ENCODE measurements at places on chromosomes 3 and 15.

- no peak for DNase-seq
Observed at GRCh38 chr3:188827103-188827502, 344.7 kb upstream of the TPRG1 start.

DNA sequence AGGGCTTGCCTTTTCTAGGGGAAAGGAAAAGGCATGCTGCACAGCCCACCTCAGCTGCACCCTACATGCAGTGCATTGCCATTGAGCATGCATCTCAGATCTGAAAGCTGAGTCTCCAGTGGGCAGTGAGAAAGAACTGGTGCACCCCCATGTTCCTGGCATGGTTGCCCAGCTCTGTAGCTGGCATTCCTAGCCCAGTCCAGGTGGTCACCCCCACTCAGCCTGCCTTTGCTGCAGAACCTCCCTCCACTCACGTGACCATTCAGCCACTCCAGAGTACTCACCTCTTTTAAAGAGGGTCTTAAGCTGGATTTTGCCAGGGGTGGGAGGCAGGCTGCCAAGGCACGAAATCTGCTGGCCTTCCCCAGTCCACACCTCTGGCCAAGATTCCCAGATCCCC, 208.6 kb upstream of the TOPAZ1 start:
- DNase-seq = no peak

DNA sequence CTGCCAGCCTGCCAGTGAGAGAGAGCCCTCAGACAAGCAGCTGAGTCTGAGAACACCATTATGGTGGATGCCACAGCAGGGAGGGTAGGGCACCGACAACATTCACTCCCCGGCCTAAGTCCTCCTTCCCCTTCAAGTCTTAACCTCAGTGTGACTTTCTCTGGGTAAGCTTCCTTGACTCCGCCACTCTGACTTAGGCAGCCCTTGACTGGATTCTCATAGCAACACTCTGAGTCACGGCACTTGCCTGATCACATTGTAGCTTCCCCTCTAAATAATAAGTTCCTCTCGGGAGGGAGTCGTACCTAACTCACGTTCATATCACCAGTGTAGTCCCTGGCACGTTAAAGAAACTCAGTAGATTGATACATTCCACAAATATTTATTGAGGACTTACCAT, 180.5 kb downstream of the FOXB1 start:
- DNase-seq = no peak

DNA sequence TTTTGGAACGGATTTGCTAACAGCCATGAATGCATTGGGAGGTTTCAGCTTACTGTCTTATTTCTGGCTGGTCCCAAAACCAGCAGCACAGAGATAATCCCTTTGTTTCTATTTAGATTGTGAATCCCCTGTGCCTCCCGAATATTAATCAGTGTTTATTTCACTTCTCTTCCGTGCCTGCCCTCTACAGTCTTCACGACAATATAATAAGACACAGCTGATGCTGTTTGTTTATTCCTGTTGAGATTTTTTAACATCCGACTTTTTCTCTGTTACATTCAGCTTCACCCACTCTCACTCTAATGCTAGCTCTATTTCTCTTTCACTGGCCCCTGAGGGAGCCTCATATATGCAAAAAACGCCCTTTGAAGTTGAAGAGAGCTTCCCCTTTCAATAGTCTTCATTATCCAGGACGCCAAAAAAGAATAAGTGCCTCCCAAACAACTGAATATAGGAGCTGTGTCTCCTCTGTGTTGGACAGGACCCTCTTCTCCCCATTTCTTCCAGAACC, 995.3 kb downstream of the ROBO2 start:
- DNase-seq = no peak

DNA sequence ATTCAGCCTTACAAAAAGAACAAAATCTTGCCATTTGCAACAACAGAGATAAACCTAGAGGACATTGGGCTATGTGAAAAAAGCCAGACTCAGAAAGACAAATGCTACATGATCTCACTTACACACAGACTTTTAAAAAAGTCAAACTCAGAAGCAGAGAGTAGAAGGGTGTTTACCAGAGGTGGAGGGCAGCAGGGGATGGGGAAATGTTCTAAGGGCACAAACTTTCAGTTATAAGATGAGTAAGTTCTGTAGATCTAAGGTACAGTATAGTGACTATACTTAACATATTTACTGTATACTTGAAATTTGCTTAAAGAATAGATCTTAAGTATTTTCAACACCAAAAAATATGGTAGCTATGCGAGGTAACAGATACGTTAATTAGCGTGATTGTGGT, 3.0 kb downstream of the MYEF2 start:
- DNase-seq = no peak

- DNase-seq = no peak
Observed at GRCh38 chr3:63582943-63583500, 69.5 kb upstream of the SNTN start.

DNA sequence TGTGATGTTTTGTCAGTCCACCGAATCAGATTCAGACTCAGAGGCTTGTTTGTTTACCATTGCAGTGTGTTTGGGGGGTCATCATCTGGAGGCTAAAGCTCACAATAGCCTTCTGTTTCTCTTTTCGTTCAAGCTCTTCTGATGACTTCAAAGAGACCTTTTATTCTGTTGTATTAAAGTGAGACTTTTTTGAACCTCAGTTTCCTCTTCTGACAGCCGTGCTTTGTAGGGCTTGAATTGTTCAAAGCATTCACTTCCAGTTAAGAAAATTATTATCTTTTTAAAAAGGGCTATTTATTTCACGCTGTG, 1.3 kb downstream of the PXK start:
- no peak for DNase-seq

DNA sequence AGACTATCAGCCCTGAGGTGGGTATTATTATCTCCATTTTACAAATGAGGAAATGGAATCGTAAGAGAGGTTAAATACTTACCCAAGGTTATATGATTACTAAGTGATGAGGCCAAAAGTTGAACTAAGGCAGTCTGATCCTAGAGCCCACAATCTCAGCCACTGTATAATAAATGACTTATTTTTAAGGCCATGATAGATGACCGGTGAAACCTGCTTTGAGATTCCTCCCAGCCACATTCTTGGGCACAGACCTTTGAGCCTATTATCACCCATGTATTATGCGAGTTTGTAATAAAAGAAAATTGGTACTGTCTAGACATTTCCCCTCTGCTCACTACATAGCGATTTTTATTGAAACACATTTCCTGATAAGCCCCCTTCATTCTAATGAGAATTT, 37.4 kb downstream of the POLQ start:
- no peak for DNase-seq

All from amniotic stem cell (primary cell).